ENCODE measurements at places on chromosomes 7 and 10.
A peak's percentile ranks its signal among the peaks of the same experiment; 100 is the strongest.

GRCh38 chr10:20888620-20889330 lies 8.3 kb downstream of the NEBL start:
- no peak for DNase-seq

- DNase-seq: no peak
Observed at GRCh38 chr10:68813559-68813958, 13.8 kb upstream of the STOX1 start.

- peak; percentile 74 for DNase-seq
Observed at GRCh38 chr7:35799846-35800717, 775 bp upstream of the SEPTIN7 start.

DNA sequence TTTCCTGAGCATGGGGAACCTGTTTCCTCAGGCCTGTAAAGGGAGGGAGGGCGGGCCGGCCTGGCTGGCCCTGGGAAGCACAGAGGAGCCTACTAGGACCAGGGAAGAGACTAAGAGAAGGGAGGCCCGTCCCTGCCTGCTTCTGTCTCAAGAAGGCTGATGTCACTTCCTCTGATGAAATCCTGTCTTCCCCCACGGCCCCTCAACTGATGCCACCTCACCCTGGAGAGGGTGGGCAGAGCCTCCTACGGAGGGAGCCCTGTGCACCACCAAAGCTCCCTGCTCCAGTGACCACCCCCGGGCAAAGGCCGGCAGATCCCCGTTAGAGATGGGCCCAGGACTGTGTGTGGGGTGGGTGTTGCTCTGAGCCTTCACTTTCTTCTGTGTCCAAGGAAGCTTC lies 1.0 kb upstream of the PILRA start:
- DNase-seq: no peak

GRCh38 chr10:47364366-47364765 lies 16.2 kb downstream of the RBP3 start:
- DNase-seq: no peak
